ENCODE measurements at places on chromosomes 11 and 22.

DNA sequence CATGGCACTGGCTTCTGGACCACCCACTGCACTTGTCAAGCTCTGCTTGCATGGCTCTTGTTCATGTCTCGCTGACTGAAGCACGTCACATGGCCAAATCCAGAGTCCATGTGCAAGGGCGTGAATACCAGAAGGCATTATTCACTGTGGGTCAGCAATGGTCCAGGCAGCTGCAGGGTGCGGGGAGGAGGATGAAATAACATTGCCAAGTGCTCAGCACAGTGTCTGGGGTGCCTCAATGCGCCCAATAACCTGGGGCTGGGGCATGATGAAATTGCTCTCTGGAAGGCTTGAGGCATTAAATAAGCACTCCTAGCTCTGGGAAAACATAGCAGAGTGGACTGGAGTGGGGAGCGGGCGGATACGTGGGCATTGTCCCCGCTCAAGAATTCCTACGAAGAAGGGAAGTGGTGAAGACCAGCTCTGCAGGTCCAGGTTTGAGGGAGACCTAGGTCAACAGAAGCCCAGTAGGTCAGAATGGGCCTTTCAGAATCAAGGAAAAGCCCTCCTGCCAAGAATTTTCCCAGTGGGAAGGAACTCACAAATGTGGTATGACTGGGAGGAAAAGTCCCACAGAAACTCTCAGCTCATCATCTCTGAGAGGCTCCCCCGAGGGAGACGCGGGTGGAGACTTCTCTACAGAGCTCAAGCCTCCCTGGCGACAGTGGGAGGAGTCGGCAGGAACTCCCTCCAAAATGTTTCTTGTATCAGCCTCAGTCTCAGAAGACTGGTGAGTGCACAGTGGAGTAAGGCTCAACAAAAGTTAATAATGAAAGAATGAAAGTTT is 15.3 kb upstream of the ACCSL start:
- peak; percentile 43 for DNase-seq

GRCh38 chr11:17563231-17563646 is 16.2 kb downstream of the OTOG start:
- DNase-seq, result no peak

GRCh38 chr11:19768815-19769214 is 56.2 kb downstream of the NAV2 start:
- no peak for DNase-seq

- no peak for DNase-seq
These were observed 21.6 kb upstream of the ADORA2A start for GRCh38 chr22:24405631-24406321.

GRCh38 chr11:99160447-99160846 is 139.7 kb downstream of the CNTN5 start:
- DNase-seq, result no peak

- DNase-seq, result no peak
These were observed 30.6 kb downstream of the KIAA1671 start for GRCh38 chr22:24983151-24983550.

DNA sequence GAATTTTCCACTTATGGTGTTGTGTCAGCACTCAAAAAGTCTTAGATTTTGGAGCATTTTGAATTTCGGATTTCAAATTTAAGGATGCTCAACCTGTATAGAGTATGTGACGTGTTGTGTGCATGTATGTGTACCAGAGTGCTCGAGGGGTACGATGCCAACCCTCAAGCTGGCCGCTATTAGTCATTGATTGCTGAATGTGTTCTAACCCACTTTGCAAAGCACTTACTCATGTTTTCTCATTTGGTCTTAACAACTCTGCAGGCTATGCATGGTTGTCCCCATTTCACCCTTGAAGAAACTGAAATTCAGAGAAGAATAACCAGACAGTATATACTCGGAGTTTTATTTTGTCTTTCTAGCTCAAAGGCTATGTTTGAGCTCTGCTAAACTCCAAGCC is 196.4 kb upstream of the TENM4 start:
- no peak for DNase-seq

- no peak for DNase-seq
These were observed 1.6 kb upstream of the BRD1 start for GRCh38 chr22:49829044-49829853.

DNA sequence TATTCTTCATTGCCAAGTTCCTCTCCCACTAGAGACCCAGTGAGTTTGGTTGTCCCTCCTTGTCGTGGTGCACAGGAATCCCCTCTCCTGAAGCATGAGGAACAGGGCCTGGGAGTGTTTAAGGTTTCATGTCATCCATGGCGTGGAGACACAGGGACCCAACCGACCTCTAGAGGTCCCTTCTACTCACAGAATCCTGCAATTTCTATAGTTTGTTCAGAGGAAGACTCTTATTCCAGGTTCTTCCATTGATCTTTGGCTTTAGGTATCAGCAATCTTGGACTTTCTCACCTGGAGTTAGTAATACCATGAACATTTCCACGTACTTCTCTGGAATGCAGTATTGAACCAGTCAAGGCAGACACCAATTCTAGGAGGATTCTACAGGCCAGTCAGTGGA is 548.2 kb downstream of the NTM start:
- no peak for DNase-seq

GRCh38 chr22:19853879-19854777 is 546 bp downstream of the GNB1L start:
- no peak for DNase-seq

GRCh38 chr11:105152560-105152959 is 13.0 kb upstream of the CARD18 start:
- DNase-seq, result no peak

DNA sequence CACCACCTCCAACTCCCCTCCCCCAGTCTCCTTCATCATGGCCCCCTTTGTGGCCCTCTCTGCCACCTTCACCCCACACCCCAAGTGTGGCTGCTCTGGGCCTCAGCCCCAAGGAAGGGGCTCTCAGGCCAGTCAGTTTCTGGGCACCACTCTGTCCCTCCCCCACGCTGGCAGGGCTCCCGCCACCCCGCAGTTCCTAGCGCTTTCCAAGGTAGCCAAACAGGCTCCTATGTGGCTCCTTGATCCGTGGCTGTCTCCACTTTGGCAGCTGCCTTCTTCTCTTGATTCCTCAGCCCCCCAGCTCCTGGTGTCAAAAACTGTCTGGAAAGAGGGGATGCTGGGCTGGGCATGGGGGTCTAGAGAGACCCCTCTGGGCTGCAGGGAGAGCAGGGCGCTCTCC is 10.4 kb upstream of the CACNA1I start:
- DNase-seq, result no peak

- no peak for DNase-seq
These were observed 69.5 kb upstream of the CSNK2A3 start for GRCh38 chr11:11422411-11423128.

DNA sequence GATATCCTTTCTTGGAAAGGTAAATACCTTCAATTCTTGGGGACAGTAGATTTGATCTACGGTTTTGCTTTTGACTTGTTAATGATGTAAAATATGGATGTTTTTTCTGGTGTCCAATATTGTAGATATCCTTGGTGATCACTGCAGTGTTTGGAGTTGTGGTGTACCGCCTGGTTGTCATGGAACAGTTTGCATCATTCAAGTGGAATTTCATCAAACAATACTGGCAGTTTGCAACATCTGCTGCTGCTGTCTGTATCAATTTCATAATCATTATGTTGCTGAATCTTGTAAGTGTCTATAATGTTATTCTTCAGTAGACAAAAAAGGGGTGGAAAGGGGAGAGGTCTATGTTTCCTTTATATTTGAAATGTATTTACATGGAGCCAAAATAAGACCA is 27.4 kb upstream of the MUC15 start:
- no peak for DNase-seq

DNA sequence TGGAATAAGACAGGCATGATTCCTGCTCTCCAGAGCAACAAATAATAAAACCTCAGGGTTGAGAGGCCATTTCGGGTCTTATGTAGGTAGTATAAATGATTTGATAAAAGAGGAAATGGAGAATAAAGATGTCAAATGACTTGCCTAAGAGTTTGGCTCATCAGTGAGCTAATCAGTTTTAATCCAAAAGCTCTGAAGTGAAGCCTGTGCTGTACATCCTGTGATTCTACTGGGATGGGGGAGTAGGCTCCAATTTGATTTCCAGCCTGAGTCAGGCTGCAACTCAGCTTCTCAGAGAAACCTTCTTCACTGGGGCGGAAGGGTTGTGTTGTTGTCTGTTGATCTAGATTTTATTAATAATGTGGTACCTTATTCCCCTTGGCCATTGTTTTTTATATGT is 192.2 kb upstream of the SORL1-AS1 start:
- no peak for DNase-seq
